ENCODE measurements at places on chromosomes 12 and 14.

DNA sequence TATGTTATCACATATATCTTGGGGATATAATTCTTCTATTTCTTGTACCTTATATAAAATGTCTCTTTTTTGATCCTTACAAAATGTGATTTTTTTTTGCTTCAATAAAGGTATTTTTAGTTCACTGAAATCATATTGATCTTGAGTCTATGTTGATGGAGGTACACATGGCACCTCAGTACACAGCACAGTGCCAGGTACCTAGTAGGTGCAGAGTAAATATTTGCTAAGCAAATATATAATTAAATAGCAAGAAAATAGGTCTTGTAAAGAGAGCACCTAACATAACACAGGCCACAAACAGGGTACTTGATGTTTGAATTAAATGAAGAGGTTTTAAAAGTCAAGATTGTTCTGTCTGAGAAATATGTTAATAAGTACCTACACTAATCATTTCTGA lies 69.7 kb downstream of the CIT start:
- no peak for DNase-seq

GRCh38 chr12:27355979-27356378 lies 23.3 kb downstream of the BMAL2 start:
- no peak for DNase-seq

DNA sequence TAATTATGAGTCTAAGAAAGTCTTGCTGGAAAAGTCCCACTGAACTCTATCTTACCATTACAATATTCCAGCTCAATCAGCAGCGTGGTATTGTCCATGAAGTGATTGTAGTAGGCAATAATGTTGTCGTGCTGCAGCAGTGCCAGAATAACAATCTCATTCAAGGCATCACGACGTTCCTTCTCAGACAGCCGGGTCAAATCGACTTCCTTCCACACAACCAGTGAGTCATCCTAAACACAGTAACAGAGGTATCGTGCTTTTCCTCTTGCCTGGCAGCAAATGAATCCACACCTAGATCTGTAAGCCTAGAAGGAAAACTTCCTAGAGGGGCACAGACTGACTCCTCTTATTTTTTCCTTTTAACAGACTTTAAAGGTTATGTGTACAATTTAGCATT lies 2.9 kb downstream of the NEK9 start:
- no peak for DNase-seq

DNA sequence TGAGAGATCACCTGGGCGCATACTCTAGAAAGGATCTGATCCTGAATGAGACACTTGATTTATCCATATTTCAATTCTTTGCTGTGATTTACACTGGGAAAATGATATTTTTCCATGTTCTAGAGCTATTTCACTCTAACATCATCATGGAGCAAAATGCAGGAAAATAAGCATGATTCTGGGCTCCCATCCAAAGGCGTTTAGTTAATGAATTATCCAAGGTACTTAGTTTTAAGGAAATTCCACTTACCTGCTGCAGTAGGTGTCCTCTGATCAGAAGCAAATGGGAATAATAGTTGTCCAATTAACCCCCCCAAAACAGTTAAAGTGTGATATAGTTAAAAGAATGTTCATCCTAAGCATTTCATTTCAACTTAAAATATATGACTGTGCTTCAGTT lies 204.5 kb upstream of the PRKD1 start:
- no peak for DNase-seq

DNA sequence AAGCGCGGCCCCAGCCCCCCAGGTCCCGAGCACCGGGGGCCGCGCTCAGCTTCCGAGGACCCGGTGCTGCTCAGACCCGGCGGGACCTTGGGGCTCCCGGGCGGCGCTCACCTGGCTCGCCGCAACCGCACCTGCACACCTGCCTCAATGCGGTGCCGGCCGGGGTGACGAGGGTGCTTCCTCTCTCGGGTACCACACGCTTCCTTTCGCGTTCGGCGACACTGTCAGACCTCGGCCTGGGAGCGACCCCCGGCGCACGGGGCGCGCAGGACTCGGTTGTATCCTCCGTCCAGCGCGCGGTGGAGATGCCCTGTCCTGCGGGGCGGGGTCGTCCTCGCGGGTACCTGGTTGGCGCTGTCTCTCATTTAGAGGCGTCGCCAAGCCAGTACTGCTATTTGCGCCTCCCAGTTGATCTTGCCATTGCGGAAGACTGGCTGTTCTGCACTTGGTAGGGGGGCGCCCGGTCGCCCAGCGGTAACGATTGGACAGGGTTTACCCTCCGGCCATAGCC lies 718 bp downstream of the PACS2 start:
- no peak for DNase-seq

DNA sequence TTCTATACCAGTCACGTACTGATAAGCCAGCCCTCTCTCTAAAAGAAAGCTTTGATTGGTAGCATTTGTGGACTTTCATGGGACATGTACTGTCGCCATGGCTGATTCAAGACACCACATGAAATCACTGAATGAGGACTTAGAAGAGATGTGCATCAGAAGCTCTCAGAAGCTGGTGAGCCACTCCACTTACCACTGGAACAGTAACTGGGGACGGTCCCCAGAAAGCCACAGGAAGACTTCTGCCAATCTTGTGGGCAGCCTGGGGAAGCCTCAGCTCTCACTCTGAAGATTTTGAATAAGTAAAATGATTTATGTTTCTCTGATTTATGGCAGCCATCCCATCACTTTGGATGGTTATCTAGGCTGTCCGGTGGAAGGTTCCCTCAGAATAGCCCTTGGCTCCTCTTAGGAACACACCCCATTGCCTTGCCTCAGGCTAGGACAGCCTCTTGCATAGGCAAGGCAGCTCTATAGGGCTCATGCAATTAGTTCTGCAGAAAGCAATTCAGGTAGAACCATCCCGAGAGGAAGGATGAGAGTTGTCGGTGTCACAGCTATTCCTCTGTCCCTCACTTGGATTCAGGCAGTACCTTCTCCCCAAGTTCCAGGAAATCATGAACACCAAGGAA lies 9.8 kb downstream of the DHRS1 start:
- DNase-seq = no peak

- DNase-seq = no peak
These were observed 1.7 kb downstream of the PPM1H start for GRCh38 chr12:62933220-62933601.

DNA sequence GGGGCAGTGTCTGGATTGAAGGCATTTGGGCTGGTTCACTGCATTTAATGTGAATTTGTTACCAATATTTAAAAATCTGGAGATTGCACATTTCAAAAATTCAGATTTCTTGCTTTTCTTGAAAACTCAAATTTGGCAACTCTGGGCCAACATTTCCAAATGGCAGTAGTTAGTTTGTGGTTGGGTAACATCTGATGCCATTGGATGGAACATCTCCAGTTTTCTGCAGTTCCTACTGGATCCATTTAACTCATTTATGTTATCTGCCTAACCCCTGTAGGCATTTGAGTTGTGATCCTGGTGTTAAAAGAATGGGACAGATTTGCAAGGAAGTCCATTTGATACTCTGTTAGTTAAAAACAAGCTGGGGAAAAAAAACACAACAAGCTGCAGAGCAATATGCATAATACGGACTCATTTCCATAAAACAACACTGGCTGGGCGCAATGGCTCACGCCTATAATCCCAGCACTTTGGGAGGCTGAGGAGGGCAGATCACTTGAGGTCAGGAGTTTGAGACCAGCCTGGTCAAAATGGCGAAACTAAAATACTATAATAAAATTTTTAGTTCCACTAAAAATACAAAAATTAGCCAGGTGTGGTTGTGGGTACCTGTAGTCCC lies 7.9 kb downstream of the EIF2B2 start:
- DNase-seq = peak; percentile 50

DNA sequence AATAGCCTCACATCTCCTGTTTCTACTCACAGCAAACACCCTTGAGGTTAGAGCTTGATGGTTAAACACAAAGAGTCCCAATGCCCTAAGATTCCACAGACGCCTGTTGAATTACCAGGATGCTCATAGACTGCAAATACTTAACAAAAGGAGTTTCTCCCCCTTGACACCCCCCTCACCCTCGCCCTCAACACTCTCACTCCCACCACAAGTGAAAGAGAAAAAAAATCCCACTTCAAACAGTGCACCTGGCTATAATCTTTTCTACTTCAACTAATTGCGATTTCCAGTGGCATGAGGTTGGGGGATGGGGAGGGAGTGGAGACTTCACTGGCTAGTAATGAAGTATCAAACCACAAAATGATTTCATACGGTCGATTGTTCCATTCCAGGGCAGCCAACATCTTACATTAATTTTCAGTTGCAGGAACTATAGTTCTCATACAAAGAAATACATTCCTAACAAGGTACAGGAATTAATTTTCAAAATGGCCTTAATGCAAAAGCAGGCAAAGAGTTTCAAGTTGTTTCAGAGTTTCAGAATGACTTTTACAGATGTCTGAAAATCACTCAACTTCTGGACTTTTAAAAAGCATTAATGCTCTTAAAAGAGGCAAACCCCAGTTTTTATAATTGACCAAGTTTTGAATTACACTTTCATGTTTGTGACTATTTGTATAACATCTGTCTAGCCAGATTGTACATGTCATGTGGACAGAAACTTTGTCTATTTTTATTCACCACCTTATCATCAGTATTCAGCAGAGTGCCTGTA lies 390.7 kb downstream of the C12orf75 start:
- DNase-seq = no peak

DNA sequence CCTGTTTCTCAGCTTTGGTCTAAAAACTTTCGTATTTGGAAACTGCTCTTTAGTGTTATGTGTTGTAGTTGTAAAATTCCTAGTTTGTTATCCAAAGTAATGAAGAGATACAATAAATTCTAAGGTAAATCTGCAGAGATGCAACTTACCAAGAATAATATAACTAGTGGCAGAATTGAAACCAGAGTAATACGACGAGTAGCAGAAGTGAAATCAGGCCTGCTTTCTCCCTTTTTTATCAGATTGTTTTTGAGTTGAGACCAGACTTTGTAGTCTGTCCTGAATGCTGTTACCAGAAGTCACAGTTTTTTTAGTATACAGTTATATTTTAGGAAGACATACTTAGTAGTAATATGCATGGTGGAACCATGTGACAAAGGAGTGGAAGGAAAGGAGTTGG lies 12.5 kb downstream of the PAPOLA start:
- DNase-seq = no peak

DNA sequence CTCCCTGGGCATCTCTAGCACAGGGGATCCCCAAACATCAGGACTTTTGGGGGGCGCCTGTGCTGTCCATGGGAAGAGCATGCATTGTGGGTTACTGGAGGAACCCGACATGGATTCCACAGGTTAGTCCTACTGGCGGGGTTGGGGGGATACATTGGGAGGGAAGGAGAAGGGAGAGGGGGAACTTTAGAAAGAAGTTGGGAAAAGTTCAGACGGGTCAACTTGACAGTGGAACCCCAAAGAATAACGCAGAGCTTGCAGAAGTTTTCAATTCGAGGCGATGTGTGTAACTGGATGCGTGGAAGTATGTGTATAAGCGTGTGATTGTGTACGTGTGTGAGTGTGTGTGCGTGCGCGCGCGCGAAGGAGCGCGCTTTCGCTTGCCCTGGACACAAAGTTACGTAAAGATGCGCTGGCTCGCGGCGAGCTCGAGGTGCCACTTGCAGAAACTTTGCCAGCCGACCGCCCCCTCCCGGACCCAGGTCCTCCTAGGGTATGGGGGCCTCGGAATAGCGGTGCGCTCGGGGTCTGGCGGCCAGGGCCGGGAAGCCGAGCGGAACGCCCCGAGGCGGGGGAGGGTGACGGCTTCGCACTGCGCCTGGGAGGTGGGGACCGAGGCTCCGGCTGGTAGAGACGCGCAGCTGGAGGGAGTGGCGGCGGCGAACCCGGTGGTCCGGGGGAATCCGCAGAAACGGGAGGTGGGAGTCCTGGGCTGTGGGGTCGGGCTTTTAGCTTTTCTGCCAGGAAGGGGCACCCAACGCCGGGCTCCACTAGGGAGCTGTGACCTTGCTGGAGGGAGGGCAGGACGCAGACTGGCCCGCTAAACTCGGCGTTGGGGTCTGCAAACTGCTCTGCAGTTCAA lies 669 bp downstream of the RFX4 start:
- no peak for DNase-seq

DNA sequence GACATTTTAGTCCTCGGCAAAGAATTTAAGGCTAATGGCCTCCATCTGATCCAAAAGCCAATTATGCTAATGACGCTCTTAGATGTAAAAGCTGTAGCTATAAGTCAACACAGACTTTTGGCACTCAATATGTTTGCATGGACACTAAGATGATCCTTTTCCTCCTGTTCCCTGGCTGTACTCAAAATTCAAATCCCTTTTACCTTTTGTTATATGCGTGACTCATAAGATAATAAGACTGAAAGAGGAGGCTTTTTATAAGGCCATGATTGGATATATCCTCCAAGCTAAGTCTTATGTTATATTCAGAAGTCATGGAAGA lies 89.8 kb downstream of the PDZRN4 start:
- DNase-seq = no peak

GRCh38 chr12:115049614-115050013 lies 365.6 kb upstream of the TBX3 start:
- no peak for DNase-seq

DNA sequence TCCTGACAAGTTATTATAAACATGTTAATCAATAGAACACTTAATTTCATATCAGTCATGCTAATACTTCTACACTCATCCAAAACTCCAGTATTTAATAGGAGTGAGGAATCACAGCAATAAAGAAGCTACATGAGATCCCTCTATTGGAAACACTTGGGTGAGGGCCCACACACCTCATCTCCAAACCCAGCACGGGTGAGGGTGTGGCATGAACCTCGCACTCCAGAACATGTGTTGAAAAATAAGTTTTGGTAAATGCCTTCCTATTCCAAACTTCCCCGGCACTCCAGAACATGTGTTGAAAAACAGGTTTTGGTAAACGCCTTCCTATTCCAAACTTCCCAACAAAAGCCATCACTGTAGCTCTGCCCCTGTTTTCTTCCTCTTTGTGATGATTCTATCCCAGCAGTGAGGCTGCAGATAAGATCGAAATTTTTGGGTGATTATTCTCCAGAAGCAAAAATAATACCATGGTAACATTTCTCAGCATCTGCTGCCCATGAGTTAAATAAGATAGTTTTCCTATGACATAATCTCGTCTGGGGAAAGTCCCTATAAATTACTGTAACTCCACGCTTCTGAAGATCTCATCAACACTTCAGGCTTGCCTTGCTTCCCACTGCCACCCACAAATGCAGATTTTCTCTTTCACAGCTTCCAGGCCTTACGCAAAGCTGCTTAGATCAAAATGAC lies 24.4 kb upstream of the PTPRB start:
- peak; percentile 22 for DNase-seq

GRCh38 chr12:93108985-93109384 lies 179.9 kb upstream of the EEA1 start:
- DNase-seq = peak; percentile 27

GRCh38 chr12:66044731-66045130 lies 85.8 kb downstream of the LLPH start:
- DNase-seq = no peak
